Gastroesophageal sphincter (tissue), 4 donors: ENCODE measurements at places on chromosomes 2 and 18.

- no peaks in the 10 kb centered on the region for H3K27me3 ChIP-seq
- ATAC-seq: no peak
- H3K36me3 ChIP-seq: no peaks in the 10 kb centered on the region
- no peak overlapping the region for H3K4me3 ChIP-seq
- no peaks in the 10 kb centered on the region for H3K4me1 ChIP-seq
Measured at GRCh38 chr2:207867905-207868304, 98.2 kb upstream of the FZD5 start.

GRCh38 chr2:214377286-214377624, 33.6 kb upstream of the VWC2L start:
- H3K36me3 ChIP-seq: no peaks in the 10 kb centered on the region
- H3K27me3 ChIP-seq: no peaks in the 10 kb centered on the region
- H3K27ac ChIP-seq: no peak overlapping the region
- no peak overlapping the region for H3K4me3 ChIP-seq
- no peak for ATAC-seq

GRCh38 chr18:44601447-44601846, 79.2 kb upstream of the SETBP1 start:
- peaks cover 15% of the 10 kb centered on the region for H3K4me1 ChIP-seq
- H3K4me3 ChIP-seq: no peak overlapping the region
- ATAC-seq: no peak
- no peak overlapping the region for H3K27ac ChIP-seq

DNA sequence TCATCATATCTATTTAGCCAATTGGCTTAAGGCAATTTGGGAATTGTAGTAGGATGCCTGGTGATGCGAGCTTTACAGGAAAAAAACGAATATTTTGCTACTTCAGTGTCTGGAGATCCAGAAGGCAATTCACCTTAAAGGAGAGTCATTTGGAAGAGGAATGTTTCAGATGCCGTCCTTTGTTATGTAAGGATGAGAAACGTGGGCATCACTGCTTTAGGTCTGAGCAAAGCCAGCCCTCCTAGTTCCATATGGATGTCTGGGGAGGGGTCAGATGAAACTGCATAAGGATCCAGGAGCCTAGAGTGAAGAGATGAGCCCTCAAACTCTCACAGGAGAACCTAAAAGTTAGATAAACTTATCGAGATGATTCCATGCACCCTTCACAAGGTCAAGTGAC, 30.9 kb upstream of the DOCK10 start:
- no peaks in the 10 kb centered on the region for H3K27me3 ChIP-seq
- no peak overlapping the region for H3K4me3 ChIP-seq
- no peaks in the 10 kb centered on the region for H3K36me3 ChIP-seq
- no peak for ATAC-seq
- H3K27ac ChIP-seq: no peak overlapping the region

GRCh38 chr2:24179683-24180082, 4.8 kb downstream of the FAM228A start:
- no peaks in the 10 kb centered on the region for H3K4me1 ChIP-seq
- peaks cover 5% of the 10 kb centered on the region for H3K27me3 ChIP-seq
- H3K27ac ChIP-seq: no peak overlapping the region
- no peak for ATAC-seq
- no peaks in the 10 kb centered on the region for H3K36me3 ChIP-seq

GRCh38 chr18:9428301-9428706, 47.0 kb upstream of the RALBP1 start:
- H3K36me3 ChIP-seq: no peaks in the 10 kb centered on the region
- no peak for ATAC-seq
- H3K4me1 ChIP-seq: no peaks in the 10 kb centered on the region
- H3K4me3 ChIP-seq: no peak overlapping the region
- peak overlapping the region; percentile 72 for H3K27ac ChIP-seq

DNA sequence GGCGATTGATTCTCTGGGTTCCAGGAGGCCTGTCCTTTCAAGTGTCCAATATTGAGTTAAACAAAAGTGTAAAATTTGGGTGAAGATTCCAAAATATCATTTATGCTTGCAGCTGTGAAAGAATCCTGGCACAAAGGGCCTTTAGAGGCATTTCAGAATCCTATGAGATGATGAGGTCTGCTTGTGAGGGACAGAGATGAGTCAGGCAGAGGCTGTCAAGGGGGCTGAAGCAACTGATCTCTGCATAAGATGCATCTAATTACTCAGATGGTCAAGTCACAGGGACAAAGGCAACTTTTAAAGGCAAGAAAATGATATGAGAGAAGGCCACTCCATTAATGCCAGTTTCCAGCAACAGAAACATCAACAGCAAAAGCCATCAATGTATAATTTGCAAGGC, 78.8 kb downstream of the FHOD3 start:
- H3K4me3 ChIP-seq: no peak overlapping the region
- peaks cover 24% of the 10 kb centered on the region for H3K4me1 ChIP-seq
- H3K27ac ChIP-seq: no peak overlapping the region
- H3K27me3 ChIP-seq: no peaks in the 10 kb centered on the region
- no peak for ATAC-seq

DNA sequence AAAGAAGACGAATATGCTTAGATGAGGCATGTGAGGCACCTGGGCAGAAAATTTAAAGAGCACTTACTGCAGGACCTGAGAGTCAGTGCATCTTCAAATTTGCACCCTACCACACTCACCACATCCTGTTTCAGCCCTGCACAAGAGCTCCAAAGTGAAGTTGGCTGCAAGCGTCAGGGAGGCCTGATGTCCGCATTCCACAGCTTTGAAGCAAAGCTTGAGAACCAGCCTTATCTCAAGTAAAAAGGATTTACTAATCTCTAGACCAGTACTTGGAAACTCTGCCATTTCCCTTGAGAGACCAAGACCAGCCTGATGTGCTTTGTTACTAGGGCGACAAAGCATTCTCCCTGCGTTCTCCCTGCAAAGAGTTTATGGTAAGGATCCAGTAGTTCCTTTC, 3.4 kb upstream of the ASNSD1 start:
- H3K36me3 ChIP-seq: no peaks in the 10 kb centered on the region
- ATAC-seq: no peak
- H3K27me3 ChIP-seq: no peaks in the 10 kb centered on the region
- no peak overlapping the region for H3K4me3 ChIP-seq
